ENCODE measurements at places on chromosomes 1 and 21.
A peak's percentile ranks its signal among the peaks of the same experiment; 100 is the strongest.

DNA sequence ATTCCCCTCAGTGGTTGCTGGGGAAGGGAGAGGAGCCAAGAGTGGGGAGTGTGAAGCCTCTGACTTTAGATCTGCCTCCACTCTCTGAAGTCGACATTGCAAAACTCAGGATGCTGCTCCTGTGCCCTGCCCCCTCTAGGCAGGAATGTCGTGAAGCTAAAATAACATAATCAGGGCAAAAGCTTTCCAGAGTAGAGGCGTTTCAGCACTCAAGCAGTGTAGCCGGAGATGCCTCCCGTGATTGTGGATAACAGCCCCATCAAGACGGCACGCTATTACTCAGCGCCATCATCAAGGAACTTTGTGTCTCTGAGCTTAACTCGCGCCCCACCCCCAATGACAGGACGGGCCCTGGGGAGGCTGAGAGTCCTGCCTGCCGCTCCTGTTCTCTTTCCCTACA is 60.0 kb downstream of the FBXO2 start:
- DNase-seq: no peak

DNA sequence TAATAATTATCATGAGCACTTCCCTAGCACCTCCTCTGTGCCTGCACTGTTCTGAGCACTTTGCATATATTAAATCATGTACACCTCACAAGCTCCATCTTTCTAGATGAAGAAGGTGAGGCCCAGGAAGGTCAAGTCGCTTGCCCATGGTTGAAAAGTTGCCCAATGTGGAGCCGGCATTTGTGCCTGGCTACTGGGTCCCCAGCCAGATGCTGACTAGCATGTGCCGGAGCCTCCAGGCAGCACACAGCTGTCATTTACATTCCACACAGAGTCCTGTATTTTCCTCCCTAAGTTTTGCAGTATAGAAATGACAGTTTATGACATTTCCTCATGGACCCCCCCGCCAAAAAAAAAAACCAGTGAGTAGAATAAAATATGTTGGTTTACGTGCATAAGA is 94.3 kb downstream of the BCAR3 start:
- no peak for DNase-seq

GRCh38 chr1:156106624-156107488 is 7.7 kb upstream of the LMNA start:
- no peak for DNase-seq

- no peak for DNase-seq
Measured at GRCh38 chr1:248807067-248807737, 18.5 kb downstream of the SH3BP5L start.

DNA sequence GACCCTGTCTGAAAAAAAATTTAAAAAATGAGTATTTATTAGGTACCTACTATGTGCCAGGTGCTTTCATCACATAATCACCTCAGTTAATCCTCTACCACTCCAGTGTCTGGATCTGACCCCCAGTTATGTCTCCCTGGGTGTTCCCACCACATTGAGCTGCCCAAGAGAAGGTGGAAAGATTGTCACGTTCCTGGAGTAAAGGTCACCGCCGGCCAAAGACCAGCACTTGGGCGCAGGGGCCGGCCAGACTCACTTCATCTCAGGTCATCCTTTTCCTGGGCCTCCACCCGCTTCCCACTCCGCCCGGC is 714 bp downstream of the PYCR2 start:
- no peak for DNase-seq

DNA sequence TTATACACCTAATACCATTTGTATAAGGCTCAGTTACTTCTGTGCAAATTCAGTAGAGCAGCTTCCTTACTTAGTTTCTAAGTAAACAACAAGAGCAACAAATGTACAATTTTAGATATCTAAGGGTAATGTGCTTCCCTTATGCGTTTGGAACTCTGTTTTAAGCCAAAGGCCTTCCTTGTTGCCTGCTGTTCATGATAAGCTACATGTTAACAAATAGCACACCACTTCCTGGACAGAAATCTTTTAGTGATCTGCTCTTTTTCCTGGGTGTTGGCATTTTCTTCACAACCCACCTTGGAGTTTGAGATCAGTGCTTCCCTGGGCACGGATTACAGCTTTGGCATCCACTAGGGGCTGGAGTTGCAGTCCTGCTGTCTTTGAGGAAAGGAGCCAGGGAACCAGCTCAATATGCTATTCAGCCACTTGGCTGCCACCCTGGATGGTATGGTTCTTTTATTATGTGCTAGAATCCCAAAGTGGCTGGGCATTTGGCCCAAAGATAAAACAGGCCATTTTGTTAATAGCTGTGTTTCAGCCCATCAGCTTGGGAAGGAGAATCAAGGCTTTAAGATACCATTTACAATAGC is 55.6 kb upstream of the ADAR start:
- DNase-seq: no peak

GRCh38 chr1:153360592-153361479 is 3.2 kb downstream of the S100A9 start:
- DNase-seq: no peak

DNA sequence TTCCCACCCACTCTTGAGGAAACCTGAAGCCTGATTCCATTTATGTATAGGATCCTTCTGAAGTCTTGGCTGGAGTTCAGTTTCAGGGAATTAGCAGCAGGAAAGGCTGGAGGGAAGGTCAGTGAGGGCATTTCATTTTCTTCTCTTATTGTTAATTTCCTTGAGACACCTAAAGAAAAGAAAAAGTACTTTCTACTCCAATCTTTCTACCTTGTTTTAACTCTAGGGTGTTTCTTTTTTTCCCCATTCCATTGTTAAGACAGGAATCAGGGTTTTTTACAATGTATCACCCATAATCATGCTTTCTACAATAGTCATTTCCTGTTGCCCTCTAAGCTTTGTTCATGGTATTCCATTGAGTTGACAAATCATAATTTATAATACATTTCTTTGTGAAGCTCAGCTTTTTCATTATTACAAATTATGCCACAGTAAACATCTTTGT is 27.4 kb downstream of the SNRPE start:
- no peak for DNase-seq

- DNase-seq: no peak
Measured at GRCh38 chr1:32179193-32179442, 357 bp upstream of the TXLNA start.

GRCh38 chr1:914131-914890 is 9.4 kb upstream of the SAMD11 start:
- DNase-seq: no peak

GRCh38 chr1:208923456-208923855 is 660.1 kb upstream of the CAMK1G start:
- DNase-seq: no peak

GRCh38 chr1:221839782-221840395 is 98.0 kb upstream of the DUSP10 start:
- DNase-seq: peak; percentile 34

- no peak for DNase-seq
Measured at GRCh38 chr1:78375996-78376395, 114.8 kb upstream of the PTGFR start.

- DNase-seq: no peak
Measured at GRCh38 chr1:230170153-230170547, 103.1 kb downstream of the GALNT2 start.

GRCh38 chr1:23209770-23210169 is 7.5 kb downstream of the HTR1D start:
- no peak for DNase-seq
